ENCODE measurements at places on chromosomes 4 and X.

DNA sequence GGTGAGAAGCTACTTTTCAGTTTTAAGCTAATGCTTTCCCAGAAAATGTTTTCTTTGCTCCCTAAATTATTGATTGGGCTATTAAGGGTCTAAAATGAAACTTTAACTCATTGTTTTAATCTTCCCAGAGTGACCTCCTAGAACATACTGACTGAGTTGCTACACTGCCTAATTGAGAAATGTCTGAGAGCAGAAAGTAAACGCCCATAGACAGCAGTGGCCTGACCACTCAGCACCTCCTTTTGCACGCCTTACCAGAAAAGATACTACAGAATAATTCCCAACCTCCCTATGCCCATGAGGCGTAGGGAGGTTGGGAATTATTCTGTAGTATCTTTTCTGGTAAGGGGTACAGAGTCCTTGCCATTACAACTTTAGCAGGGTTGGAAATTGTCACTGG is 381.8 kb upstream of the LCORL start:
- no peak for DNase-seq

DNA sequence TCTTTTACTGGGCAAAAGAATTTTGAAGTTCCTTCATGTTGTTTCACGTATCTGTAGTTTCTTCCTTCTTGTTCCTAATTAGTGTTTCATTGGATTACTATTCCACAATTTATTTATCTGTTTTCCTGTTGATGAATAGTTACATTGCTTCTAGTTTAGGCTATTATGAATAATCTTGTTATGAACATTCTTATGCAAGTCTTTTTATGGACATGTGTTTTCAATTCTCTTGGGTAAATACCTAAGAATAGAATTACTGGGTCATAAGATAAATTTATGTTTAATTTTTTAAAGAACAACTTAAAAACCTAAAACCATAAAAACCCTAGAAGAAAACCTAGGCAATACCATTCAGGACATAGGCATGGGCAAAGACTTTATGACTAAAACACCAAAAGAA is 70.9 kb upstream of the RXFP1 start:
- no peak for DNase-seq

- DNase-seq = no peak
Observed at GRCh38 chr4:1470816-1471442, 64.7 kb upstream of the NKX1-1 start.

DNA sequence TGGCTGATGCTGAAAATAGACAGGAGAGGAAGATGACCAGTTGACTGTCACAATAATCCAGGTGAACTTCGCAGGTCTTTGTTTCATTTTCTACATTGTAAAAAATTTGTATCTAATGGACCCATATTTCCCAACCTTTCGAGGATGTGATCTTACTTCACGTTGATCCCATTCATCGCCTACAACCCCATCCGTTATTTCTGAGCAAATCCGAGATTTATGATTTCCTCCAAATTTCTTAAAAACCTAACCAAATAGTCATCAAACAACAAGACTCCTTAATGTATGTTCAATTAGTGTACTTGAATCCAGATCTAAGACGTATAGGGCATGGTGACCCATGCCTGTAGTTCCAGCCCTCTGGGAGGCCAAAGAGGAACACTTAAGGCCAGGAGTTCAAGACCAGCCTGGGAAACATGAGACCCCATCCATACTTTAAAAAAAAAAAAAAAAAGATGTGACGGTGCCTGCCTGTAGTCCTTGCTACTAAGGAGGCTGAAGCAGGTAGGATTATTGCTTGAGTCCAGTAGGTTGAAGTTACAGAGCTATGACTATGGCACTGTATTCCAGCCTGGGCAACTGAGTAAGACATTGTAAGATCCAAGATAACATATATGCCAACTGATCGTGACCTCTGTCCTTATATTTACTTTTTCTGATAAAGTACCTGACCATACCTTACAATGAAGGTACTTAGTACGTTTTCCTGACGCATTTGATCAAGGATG is 5.7 kb downstream of the RPL9 start:
- DNase-seq = no peak

- no peak for DNase-seq
Observed at GRCh38 chrX:79604364-79604763, 237.2 kb upstream of the ITM2A start.

DNA sequence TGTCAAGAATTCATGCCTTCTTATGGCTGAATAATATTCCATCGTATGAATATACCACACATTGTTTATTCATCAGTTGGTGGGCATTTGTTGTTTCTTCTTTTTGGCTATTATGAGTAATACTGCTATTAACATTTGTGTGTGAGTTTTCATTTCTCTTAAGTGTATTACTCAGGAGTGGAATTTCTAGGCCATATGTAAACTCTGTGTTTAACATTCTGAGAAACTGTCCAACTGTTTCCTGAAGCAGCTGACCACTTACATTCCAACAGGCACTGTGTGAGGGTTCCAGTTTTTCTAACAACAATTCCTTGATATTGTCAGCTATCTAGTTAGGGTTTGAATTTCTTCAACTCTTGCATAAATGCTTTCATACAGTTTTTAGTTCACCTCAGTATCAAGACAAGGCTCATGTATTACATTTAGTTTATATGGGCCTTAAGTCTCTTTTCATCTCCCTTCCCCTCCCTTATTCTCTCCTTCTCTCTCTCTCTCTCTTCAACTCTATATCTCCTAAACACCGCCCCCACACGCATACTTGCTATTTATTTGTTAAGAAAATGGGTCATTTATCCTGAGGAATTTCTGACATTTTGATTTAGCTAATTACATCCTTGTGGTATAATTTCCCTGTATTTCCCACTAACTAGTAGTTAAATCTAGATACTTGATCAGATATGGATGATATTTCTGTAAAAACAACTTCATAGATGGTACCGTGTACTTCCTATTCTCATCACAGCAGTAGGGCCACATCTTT is 77.4 kb downstream of the WDR19 start:
- no peak for DNase-seq

DNA sequence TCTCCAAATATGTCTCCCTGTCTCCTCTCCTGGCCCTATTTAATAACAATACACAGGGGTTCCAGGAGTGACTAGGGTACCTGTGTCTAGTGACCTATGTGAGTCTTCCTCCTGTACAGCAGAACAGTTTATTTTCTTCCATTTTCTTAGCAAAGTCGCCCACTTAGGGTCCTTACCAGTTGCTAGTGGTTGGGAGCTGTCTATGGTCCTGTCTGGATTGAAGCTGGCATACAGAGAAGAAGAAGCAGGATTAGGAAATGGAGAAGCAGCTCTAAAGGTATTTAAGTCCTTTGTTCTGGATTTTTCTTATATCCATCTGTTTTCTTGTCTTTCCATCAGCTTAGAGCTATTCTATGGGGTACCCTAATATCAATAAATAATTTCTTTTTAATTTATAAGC is 587.1 kb upstream of the CPEB2 start:
- no peak for DNase-seq

DNA sequence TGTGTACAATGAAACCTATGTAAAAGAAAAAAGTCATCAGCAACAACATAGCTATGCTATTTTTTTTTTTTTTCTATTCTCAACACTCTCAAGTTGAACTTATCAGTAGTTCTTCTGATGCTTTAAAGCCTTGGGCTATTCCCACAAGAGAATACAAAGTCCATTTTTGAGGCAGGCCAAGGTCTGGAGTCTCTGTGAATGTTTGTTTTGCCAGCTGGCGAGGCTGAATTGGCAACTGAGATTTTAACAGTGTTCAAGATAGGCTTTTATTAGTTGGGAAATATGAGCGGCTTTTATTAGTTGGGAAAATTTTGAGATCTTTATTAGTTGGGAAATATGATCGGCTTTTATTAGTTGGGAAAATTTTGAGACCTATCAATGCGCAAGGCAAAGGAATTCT is 336.6 kb downstream of the SLITRK2 start:
- DNase-seq = no peak

DNA sequence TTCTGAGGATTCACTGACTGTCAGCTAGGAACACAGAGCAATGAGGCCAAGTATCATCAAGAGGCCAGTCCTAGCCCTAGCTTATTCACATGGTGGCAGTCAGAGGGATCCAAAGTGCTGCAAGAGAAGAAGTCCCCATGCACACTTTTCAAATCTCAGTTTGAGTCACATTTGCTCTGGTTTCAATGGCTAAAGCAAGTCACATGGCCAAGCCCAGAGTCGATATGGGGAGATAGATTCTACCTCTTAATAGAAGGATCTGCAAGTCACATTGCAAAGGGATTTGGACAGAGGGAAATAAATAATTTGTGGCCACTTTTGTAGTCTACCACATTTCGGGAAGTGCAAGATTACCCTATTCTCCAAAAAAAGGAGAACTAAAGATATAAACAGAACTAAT is 3.7 kb upstream of the LCORL start:
- no peak for DNase-seq

GRCh38 chr4:73499996-73500765 is 18.6 kb downstream of the AFM start:
- no peak for DNase-seq

- DNase-seq = no peak
Observed at GRCh38 chrX:151790481-151791160, 56.1 kb downstream of the CNGA2 start.

DNA sequence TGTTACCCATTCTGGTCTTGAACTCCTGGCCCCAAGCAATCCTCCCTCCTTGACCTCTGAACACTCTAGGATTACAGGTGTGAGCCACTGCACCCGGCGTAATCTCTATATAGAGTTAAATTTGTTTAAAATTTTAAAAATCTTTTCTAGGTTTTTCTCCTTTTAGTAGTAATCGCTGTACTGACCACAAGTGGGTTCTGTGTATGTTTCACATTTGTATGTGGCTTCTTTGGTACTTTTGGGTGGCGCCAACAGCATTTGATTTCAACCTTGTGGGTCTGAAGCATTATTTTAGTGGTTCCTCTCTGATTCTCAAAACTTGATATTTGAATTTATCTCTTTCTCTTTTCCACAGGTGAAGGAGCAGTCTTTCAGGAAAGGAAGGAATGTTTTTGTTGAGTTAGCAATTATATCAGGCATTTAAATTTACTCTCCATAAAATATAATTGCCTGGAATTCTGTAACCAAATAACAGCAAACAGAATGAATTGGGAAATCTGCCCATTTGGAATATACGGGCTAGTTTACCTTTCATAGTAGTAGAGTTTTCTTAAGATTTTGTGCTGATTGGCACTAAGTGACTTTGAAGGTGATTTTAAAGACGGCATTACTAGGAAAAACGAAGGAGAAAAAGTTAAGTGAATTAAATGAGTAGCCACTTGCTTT is 29.5 kb downstream of the ARHGAP10 start:
- no peak for DNase-seq

DNA sequence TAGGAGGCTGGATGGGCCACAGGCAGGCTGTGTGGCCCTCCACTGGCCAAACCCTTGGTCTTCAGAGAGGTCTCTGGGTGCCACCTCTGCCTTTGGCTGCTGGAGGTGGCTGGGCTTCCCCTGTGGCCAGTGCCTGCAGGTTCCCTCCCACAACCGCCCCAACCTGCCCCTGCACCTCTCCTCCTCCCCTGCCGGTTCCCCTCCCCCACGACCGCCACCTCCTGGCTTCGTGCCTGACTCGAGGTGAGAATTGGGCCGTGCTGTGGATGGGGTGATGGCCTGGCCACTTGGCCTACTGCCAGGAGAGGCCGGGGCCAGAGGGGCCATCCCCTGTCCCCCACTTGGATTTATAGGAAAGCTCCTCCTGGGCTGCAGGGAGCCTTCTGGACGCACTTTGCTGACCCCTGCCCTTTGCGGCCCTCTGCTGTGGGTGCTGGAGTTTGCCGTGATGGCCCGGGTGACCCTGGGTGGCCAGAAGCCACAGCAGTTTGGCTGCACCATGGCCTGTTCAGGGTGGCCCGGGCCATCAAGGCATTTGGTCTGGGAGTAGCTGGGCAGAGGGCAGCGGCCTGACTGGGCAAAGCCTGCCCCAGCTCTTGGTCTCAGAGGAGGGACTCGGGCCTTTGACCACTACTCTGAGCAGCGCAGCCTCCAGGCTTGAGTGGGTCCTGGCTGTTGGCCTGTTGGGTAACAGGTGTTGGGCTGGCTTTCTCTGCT is 3.8 kb downstream of the NAT8L start:
- DNase-seq = no peak

DNA sequence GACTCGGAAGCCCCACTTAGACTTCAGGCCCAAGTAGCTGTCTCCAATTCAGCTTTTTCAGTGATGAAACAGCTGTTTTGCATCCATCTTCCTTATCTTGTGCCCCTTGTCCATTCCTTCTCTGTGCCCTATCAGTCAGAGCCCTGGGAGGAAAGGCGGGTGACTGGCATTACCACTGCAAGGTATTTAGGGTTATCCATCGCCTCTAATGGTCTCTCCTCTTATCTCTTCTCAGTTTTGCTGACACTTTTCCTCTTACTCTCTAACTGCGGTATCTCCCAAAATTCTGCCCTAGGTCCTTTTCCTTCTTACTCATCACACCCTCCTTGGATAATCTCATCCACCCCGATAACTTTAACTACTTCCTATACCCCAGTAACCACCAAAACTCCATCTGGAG is 13.7 kb downstream of the GAB3 start:
- no peak for DNase-seq

DNA sequence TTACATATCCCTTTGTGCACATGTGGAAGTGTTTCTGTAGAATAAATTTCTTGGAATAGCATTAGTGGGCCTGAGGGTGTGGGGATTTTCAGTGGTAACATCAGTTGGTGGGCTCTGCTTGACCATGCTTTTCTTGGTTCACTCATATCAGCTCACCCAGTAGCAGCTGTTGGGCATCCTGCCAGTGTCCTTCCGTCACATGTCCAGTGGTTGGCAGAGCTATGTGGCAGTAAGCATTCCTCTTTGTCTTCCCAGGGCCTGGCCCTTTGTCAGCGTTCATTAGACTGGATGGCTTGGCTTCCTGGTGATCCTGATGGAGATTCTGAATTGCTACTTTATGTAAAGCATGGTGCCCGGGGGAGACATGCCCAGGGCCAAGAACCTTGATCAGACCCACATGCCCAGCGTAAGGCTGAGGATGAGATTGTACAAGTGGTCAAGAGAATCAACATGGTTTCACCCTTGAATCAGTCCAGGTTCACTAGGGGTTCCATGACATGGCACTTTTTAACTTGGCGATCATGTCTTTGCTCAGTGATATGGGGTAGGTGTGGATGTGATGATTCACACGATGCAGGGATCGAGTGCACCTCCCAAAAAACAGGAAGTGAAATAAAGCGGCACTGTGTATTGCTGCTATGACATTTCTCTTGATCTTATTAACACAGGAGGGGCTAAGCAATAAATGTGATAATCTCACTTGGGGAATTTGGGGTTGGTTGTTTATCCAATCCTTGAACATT is 72.1 kb upstream of the IGFBP7 start:
- DNase-seq = no peak

- no peak for DNase-seq
Observed at GRCh38 chr4:158610790-158611189, 60.9 kb downstream of the C4orf46 start.

GRCh38 chr4:41145571-41146078 is 68.7 kb downstream of the APBB2 start:
- DNase-seq = no peak

- DNase-seq = no peak
Observed at GRCh38 chr4:138650929-138651448, 364.6 kb upstream of the NOCT start.
